ENCODE measurements at places on chromosomes 11 and 22.

DNA sequence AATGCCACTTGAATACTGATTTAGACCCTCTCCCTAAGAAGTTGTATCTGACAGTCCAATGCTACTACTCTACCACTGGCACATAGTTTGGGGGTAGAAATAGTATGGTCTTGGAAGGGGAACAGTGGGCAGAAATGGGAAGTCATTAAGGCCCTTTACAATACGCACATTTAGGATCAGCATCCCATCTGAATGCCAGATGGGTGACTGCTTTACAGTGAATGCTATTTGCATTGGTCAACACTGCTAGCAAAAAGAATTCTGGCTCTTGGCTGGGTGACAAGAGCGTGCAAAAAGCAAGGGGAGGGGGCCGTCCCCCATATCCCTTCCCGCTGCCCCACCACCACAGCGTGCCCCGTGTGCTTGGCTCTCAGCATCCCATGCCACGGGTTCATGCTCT, 104.7 kb upstream of the BID start:
- no peak for DNase-seq

GRCh38 chr11:122656073-122656630, 630 bp downstream of the UBASH3B start:
- DNase-seq = no peak

DNA sequence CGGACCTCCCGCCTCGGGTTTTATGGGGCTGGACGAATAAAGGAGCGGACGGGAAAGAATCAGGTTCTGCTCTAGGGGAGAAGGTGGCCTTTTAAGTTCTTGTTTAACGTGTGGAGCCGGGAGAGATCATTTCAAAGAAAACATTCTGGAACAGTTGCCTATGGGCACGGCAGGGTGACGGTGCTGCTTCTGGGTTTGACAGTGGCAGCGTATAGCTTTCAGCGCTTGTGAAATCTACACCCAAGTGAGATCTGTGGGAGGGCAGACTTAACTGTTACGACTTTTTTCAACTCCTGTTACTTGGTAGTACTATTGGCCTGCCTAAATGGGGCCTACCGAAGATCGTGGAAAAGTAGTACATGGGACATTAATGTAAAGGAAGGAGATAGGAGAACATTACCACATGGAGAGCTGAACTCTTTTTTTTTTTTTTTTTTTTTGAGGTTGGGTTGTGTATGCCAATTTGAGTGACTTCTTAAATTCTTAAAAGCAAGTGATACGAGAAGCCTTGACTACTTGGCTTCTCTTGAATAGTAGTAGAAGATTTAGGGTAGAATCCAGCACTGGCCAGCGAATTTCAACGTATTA, 743 bp downstream of the USP47 start:
- peak; percentile 32 for DNase-seq

DNA sequence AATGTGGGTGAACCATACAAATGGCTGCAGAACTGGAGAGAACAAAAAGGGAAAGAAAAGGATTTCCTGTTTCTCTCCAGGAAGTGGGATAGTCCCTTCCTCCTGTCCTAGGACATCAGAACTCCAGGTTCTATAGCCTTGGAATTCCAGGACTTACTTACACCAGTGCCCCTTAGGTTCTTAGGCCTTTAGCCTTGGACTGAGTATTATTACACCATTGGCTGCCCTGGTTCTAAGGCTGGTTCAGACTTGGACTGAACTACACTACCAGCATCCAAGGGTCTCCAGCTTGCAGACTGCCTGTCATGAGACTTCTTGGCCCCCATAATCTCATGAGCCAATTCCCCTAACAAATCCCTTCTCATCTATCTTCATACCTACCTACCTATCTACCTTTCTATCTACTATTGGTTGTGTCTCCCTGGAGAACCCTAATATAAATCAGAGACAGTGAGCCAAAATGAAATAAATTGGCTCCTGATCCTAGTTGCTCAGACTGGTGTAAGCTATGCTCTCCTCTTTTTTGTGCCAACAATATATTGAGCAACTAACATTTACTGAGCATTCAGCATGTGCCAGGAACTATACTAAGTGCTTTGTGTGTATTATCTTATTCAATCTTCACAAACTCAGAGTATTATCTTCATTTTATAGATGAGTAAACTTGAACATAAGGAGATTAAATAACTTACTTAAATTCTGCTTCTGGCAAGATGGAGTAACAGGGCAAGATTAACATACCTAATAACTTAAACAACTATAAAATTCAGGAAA, 303.7 kb downstream of the TTC28 start:
- DNase-seq = no peak

- DNase-seq = no peak
Observed at GRCh38 chr22:28015676-28016601, 96.9 kb upstream of the PITPNB start.

DNA sequence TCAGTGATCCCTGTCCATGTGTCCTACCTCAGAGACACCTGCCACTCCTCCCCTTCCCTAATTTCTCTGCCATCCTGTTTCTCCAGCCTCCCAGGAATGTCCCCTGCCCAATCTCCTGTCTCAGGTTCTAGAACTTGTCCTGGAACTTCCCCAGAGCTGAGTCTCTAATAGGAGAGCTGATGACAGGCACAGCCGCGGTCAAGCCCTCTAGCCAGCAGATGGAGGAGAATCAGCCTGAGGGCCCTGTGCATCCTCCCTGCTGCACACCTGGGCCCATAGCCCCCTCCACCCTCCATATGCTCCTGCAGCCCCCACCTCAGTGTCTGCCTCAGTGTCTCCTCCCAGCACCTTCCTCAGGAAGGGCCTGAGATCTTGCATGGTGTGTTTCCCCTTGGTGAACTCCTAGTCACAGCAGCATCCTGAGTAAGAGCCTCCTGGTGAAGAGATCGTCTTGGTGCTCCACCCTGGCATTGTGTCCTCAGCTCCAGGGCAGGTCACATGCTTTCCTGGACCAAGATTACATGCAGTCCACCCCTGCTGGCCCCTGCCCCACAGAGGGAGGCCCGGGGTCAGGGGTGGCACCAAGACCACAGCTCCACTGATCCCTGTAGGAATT, 43.9 kb upstream of the VPREB1 start:
- DNase-seq = no peak

GRCh38 chr11:74936087-74936486, 12.8 kb downstream of the XRRA1 start:
- no peak for DNase-seq

- no peak for DNase-seq
Observed at GRCh38 chr11:91972665-91973266, 251.9 kb upstream of the FAT3 start.

DNA sequence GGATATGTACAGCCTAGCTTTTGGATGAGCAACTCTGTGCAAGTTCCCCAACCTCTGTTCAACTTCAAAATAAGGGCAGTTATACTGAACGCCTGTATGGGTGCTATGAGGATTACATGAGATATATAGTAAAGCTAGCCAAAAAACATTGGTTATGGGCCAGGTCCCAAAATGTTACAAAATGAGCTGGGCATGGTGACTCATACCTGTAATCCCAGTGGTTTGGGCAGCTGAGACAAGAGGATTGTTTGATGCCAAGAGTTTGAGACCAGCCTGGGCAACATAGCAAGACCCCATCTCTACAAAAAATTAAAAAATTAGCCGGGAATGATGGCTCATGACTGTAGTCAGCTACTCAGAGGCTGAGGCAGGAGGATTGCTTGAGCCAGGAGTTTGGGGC, 118.4 kb downstream of the TEAD1 start:
- no peak for DNase-seq

DNA sequence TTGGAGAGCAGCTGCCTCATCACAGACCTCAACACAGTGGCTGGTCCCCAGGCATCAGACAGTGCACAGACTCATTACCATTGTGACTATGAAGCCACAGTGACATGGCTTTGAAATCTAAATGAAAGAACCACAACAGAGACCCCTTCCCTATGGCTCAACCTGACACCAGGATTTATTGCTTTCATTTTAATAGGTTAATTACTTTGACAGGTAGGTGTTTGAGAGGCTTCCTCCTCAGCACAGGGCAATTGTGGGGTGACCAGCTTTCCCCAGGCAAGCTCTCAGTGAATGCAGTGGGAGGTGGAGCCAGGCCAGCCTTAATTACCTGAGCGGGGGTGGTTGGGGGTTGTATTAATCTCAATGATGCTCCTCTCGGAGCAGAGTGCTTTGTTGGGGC, 102.3 kb downstream of the CHST1 start:
- DNase-seq = no peak

GRCh38 chr11:132463295-132464002, 1068.9 kb downstream of the OPCML start:
- no peak for DNase-seq

DNA sequence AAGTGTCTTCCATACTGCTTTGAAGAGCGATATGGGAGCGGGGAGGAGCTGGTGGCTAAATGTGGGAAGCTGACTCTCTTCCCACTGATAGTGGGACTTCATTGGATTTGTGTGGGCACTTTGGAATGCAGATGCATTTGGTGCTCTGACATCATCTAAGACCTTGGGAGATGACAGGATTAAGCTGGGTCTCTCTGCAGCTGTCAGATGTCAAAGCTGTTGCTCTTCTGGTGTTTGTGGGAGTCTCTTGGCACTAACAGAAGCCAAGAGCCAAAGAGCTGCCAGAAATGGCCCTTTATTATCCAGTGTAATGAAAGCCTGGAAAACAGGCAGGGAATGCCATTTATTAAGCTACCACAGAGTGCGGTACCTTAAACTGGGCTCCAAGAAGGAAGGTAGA, 20.6 kb downstream of the GRAMD1B start:
- DNase-seq = no peak

GRCh38 chr22:36775586-36775963, 344 bp downstream of the IFT27 start:
- DNase-seq = no peak

GRCh38 chr11:45141631-45142030, 4.8 kb upstream of the PRDM11 start:
- no peak for DNase-seq

- no peak for DNase-seq
Observed at GRCh38 chr11:21640491-21640890, 552.4 kb upstream of the ANO5 start.

DNA sequence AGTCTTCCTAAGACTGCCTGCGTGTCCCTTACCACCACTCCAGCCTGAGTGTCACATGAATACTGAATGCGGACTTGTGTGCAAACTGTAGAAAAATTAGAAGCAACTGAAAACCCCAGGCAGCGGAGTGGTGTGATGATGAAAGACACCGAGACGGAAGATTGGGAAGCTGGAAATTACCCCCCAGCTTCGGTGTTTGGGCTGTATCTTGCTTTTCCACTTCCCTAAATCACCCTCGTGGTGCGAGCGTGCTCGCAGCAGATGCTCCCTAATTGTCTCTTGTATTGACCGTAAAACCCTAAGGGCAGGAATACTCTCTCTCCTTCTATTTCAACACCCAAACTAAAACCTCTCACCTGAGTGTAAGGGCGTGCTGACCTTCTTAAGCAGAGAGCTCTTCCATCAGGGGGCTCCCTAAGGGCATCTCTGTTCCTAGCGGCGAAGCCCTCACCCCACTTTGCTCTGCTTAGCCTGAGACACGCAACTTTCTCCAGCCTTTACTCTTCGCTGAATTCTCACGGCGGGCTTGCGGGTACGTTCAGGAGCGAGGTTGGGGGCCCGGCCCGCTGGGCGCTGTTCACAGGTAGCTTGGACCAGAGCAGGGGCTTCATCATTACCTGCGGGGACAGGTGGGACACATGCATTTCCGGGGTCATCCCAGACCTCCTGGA, 62.4 kb downstream of the CRYBB2 start:
- DNase-seq = no peak

DNA sequence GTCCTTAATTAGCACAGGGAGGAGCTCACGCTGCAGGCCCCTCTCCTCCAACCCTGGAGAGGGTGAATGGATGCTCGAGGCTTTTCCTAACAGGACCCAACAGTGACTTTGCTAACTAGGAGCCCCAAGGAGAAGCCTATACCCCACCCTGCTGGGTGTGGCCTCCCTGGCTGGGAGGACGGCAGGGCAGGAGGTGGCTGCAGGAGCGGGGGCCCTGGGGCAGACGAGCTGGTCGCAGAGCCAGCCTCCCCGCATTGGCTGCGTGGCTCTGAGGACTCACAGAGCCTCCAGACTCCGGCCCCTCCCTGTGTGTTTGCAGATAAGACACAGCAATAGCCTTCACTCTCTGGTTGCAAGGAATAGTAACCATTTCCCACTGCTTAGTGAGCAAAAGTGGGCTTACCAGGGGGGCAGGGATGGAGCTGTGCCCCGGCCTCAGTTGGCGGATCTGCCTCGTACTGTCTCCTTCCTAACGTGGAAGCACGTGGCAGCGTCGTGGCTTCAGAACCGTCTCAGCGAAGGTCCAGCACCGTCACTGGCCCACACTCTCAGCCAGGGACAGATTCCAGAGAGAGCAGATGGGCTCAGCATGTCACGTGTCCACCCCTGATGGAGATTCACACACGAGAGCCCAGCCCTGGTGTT, 1087.5 kb downstream of the BRD1 start:
- no peak for DNase-seq

- no peak for DNase-seq
Observed at GRCh38 chr11:72543849-72544542, 109.7 kb upstream of the CLPB start.

DNA sequence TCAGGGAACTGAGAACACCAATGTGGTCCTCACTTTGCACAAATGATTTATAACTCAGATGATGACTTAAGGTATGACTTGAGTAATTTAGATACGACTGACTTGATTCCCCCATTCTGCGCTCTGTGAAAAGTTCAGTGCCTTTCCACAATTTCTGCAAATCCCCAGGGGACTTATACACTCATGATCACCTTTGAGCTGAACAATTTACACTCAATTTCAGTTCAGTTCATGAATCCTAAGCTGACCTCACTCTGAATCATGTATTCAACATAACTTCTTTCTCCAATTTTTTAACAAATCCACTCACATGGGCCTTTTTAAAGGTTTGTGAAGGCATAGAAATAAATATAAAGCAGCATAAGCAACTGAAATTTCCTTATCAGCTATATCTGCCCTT, 274.2 kb downstream of the FAM76B start:
- no peak for DNase-seq

- no peak for DNase-seq
Observed at GRCh38 chr11:11769782-11770181, 72.0 kb upstream of the USP47 start.

GRCh38 chr11:112771851-112772250, 189.4 kb upstream of the NCAM1 start:
- DNase-seq = no peak

- no peak for DNase-seq
Observed at GRCh38 chr11:73048446-73048845, 93.7 kb downstream of the FCHSD2 start.

- peak; percentile 30 for DNase-seq
Observed at GRCh38 chr11:72831521-72832300, 17.5 kb downstream of the ATG16L2 start.
